H9 (cell line): ENCODE measurements at places on chromosomes 4 and X. TPM values are rescaled to one million over a fixed set of nuclear protein-coding genes. Genes with fewer than 3 reads are reported as not detected.
A peak's percentile ranks its signal among the peaks of the same experiment; 100 is the strongest.

Gene ATXN3L
- total RNA-seq = not detected in 2 replicates

Gene TMEM255A
- total RNA-seq = 0.20 and 0.77 TPM in 2 replicates

Gene ZNF711
- 13.5 and 14.9 TPM in 2 replicates for total RNA-seq

Gene TEC
- 1.7 and 1.8 TPM in 2 replicates for total RNA-seq

Gene STPG2
- 0.11 and 0.20 TPM in 2 replicates for total RNA-seq

Gene CXCR3
- not detected in 2 replicates for total RNA-seq

DNA sequence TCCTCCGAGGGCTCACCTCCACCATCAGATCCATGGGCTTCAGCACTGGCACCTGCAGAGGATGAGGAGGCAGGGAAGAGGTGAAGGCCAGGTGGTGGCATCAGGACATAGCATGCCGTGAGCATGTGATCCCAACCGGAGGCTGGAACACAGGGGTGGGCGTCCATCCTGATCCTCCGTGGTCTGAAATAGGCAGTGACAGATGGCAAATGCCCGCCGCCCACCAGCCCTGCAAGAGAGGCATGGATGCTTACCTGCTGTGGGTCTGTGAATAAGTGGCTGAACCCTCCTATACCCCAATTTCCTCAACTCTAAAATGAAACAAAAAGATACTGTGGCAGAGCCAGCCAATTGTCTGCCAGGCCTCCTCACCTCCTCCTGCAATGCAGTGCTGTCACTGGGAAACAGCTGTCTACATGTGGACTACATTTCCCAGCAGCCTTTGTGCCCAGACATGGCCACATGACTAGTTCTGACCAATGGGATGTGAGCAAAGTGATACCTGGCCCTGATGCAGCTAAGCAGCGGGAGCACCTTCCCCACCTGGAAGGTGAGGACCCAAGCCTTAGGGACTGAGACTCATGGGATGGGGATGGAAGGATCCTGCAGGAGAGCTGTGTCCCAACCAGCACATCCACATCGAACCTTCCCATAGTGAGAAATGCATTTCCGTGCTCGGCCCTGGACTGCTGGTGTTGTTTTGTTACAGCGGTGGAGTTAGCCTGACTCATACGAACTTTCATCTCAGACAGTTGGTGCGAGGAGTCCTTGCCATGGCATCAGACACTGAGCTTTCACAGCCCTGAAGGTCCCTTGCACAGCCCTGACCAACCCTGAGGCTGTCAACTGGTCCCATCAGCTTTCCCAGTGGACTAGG is 99.5 kb downstream of the PPP2R2C start:
- H3K27me3 ChIP-seq = no peaks in the 10 kb centered on the region
- no peaks in the 10 kb centered on the region for H3K4me1 ChIP-seq
- no peak overlapping the region for H3K27ac ChIP-seq
- DNase-seq = peak; percentile 77
- H3K4me3 ChIP-seq = no peak overlapping the region
- no peaks in the 10 kb centered on the region for H3K36me3 ChIP-seq

DNA sequence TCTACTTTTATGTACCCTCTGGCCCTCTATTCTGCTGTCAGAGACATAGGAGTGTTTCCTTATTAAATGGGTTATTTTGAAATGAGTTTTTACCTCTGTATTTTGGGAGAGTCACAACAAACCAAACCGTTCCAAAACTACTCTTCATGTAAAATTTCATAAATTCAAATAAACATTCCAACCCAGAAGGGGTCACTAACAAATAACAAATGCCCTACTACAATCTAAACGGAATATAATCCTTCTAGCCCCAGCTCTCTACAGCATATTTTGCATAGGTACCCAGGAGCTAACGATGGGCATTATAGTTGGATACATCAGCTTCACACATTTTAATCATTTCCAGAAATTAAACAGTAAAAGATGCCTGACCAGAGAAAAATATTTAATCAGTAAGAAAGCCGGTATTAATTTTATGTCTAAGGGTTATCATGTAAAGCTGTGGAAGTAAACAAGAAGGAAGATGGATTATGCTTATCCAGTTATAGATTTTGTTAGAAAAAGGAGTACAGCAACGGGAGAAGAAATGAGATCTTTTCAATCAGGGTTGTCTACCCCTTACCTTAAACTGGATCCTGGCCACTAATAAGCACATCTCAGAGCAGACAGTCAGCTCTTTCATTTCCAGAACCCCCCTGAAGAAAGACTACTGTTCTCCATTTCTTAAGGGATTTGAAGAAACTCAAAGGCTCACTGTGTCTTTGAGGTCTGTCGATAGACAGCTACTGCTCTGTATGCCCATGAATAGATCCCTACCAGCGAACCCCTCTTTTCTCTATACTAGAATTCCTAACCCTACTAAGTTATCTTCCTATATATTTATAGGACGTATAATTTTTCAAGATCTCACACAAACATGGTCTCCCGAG is 1.2 kb downstream of the UGDH start:
- peak overlapping the region; percentile 99 for H3K4me3 ChIP-seq
- H3K27me3 ChIP-seq = no peaks in the 10 kb centered on the region
- no peaks in the 10 kb centered on the region for H3K4me1 ChIP-seq
- DNase-seq = no peak
- no peak overlapping the region for H3K27ac ChIP-seq

GRCh38 chr4:78768452-78769180 is 7.5 kb upstream of the BMP2K start:
- H3K27me3 ChIP-seq = no peaks in the 10 kb centered on the region
- no peak overlapping the region for H3K27ac ChIP-seq
- no peak overlapping the region for H3K4me3 ChIP-seq
- H3K36me3 ChIP-seq = no peaks in the 10 kb centered on the region
- no peak for DNase-seq

- H3K4me1 ChIP-seq = peaks cover 6% of the 10 kb centered on the region; the same call in 1 of the 2 replicates
- peaks cover 2% of the 10 kb centered on the region; the same call in 2 of the 3 replicates for H3K36me3 ChIP-seq
- peak; percentile 29 for DNase-seq
- no peak overlapping the region for H3K27ac ChIP-seq
- H3K27me3 ChIP-seq = no peaks in the 10 kb centered on the region
Observed at GRCh38 chrX:37651921-37652452, 33.6 kb upstream of the XK start.

DNA sequence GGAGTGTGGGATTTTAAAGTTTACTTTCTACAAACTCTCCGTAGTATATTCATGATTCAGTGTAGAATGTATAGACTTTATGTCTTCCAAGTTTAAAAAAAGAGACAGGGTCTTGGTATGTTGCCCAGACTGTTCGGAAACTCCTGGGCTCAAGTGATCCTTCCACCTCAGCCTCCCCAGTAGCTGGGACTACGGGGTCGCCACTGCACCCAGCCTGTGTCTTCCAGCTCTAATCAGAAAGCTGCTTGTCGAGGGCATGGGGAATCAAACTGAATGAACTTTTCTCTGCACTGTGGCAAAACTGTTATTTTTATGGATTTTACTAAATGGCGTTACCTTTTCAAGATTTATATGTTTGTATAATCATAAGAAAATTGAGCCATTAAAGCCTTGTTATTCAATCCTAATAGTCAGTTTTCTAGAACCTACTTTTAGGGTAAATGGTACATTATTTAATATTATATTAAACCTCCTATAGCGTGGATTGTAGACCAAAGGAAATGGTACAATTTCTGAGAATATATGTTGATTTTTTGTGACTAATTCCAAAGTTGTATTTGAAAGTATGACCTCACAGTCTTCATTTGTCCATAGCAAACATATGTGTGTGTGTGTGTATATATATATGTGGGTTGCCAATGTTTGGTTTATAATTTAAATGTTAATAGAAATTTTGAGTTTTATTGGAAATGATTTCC is 1.1 kb downstream of the BLOC1S4 start:
- H3K36me3 ChIP-seq = 0 out of 2 replicates have a peak, but pooled peaks cover 3% of the 10 kb centered on the region
- H3K27me3 ChIP-seq = peaks cover 2% of the 10 kb centered on the region
- no peak overlapping the region for H3K27ac ChIP-seq
- DNase-seq = no peak
- H3K4me3 ChIP-seq = peak overlapping the region; percentile 84

DNA sequence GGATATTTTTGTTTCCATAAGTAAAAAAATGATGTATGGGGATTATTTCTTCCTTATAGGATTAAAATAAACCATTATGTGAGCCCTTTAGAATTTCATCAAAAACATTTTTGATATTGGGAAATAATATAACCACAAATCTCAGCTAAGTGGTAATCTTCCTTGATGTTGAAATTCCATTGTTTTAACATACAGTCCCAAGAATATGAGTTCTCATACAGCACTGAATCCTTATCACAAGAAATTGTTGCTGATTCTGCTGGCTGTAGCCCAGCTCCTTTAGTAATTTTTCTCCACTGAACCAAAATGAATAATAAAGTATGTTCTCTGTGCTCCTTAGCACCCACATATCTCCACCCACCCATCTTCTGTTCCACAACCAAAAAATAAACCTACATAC is 41.9 kb upstream of the FAM47B start:
- H3K4me3 ChIP-seq = no peak overlapping the region
- no peak overlapping the region for H3K27ac ChIP-seq
- no peaks in the 10 kb centered on the region for H3K4me1 ChIP-seq
- no peak for DNase-seq
- no peaks in the 10 kb centered on the region for H3K27me3 ChIP-seq

DNA sequence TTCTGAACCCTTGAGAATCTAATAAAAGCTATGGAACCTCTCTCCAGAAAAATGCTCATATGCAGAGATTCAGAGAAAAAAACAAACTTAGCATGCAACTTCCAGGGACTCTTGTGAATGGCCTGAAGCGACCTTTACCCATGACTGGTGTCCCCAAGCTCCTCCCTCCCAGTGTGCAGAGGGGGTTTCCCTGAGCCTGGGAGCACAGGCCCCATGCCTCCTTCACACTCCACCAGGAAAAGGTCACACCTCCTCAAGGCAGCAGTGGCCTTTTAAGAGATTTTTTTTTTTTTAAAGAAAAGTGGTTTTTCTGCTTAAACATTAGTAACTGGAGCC is 13.3 kb upstream of the UBA6 start:
- no peak overlapping the region for H3K27ac ChIP-seq
- H3K4me3 ChIP-seq = no peak overlapping the region
- no peaks in the 10 kb centered on the region for H3K27me3 ChIP-seq
- no peak for DNase-seq

- H3K4me3 ChIP-seq = no peak overlapping the region
- no peak overlapping the region for H3K27ac ChIP-seq
- no peak for DNase-seq
- no peaks in the 10 kb centered on the region for H3K36me3 ChIP-seq
- H3K27me3 ChIP-seq = no peaks in the 10 kb centered on the region
Observed at GRCh38 chrX:132501606-132502005, 12.8 kb upstream of the MBNL3 start.

GRCh38 chrX:24168807-24169206 is 19.3 kb downstream of the ZFX start:
- peaks cover 6% of the 10 kb centered on the region for H3K36me3 ChIP-seq
- peak overlapping the region; percentile 3; the same call in 1 of the 3 replicates for H3K4me3 ChIP-seq
- no peaks in the 10 kb centered on the region for H3K27me3 ChIP-seq
- H3K27ac ChIP-seq = peak overlapping the region; percentile 66
- H3K4me1 ChIP-seq = peaks cover 9% of the 10 kb centered on the region; the same call in 1 of the 2 replicates

DNA sequence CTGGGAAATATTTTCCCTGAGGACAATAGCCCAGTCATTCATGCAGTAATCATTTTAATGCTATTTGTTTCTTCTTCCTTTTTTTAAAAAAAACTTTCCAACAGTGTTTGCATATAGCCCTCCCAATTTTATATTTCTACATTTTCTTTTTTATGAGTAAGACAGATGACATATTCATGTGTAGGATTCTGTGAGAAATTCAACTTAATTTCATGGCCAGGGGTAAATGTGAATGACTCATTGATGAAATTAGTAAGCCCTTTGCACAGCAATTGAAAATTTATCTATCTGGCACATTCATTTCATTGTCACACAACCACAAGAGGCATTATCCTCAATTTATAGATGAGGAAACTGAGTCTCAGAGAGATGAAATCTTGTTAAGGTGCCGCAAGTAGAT is 13.7 kb upstream of the SMIM20 start:
- no peak overlapping the region for H3K4me3 ChIP-seq
- DNase-seq = no peak
- no peak overlapping the region for H3K27ac ChIP-seq
- H3K27me3 ChIP-seq = no peaks in the 10 kb centered on the region
- H3K4me1 ChIP-seq = no peaks in the 10 kb centered on the region
- H3K36me3 ChIP-seq = no peaks in the 10 kb centered on the region

DNA sequence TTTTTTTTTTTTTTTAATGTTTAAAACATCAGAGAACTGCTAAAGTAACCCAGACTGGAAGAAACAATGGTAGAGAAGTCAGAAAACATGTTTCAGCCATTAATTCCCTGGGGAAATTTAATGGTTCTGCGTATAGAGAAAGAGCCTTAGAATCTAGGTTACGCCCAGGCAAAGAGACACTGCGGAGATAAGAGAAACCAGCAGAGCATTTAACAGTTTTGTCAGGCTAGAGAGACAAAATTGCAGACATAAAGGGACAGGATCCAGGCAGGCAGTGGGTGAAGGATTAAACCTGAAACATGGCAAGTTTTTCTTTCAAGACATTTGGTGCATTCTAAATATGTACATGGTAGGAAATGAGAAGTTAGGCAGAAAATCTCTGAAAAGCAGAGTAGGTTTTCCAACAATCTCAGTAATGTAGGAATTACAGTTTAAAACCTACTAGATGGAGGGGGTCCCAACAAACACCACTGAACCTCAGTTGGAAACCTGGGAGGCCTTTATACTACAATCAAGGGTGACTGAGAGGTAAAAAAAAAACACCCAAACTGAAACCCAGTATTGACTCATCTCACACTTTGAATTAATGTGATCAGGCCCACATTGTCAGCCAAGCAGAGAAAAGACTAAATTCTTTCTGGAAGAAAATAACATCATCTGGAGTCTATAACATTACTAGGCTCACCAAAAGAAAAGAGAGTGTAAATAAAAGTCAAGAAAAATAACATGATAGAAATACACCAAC is 254.2 kb upstream of the NWD2 start:
- no peaks in the 10 kb centered on the region for H3K4me1 ChIP-seq
- H3K4me3 ChIP-seq = no peak overlapping the region
- H3K27ac ChIP-seq = no peak overlapping the region

DNA sequence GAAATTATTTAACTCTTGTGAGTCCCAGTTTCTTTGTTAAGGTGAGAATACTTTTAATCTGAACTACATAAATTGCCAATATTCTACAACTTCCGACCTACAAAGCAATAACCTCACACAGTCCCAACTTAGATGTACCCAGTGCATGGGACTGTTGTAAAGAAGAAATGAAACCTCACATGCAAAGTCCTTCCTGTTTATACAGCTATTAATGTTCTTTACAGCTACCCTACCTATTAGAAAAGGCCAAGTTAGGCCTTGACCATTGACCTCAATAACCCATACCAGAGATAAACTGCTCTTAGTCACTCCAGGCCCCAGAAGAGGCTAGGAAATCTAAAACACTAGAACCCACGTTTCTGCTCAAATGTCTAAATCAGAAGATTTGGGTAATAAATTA is 920.1 kb upstream of the TENM3 start:
- H3K4me3 ChIP-seq = no peak overlapping the region
- no peaks in the 10 kb centered on the region; the same call in 1 of the 2 replicates for H3K4me1 ChIP-seq
- no peaks in the 10 kb centered on the region for H3K36me3 ChIP-seq
- H3K27ac ChIP-seq = no peak overlapping the region

DNA sequence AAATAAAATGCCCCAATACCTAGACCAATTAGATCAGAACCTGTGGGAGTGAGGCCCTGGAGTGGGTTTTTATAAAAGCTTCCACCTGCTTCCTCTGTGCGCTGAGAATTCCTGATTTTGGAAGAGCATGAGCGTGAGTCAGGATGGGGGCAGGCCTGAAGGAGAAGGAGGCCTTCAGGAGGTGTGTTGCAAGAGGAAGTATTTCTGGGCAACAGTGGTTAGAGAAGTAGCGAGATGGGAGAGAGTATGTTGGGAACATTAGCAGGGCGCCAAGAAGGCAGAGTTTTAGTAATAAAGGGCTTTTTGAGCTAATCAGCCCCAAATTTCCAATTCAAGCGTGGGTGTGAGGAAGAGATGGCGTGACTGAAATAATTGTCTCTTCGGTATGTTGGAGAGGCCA is 349.8 kb downstream of the UNC5C start:
- H3K36me3 ChIP-seq = no peaks in the 10 kb centered on the region
- DNase-seq = no peak
- no peaks in the 10 kb centered on the region for H3K27me3 ChIP-seq
- H3K27ac ChIP-seq = no peak overlapping the region
- H3K4me3 ChIP-seq = no peak overlapping the region
